Stimulated activated effector memory CD8-positive, alpha-beta T cell treated with anti-CD3 and anti-CD28 coated beads, Interleukin-12 subunit alpha, Interleukin-12 subunit beta, amount 100 ng/mL, for 72 hours (primary cell): ENCODE measurements at places on chromosomes 2 and 18.
A peak's percentile ranks its signal among the peaks of the same experiment; 100 is the strongest.

GRCh38 chr2:187646556-187646955 is 92.3 kb upstream of the TFPI start:
- no peak for DNase-seq

DNA sequence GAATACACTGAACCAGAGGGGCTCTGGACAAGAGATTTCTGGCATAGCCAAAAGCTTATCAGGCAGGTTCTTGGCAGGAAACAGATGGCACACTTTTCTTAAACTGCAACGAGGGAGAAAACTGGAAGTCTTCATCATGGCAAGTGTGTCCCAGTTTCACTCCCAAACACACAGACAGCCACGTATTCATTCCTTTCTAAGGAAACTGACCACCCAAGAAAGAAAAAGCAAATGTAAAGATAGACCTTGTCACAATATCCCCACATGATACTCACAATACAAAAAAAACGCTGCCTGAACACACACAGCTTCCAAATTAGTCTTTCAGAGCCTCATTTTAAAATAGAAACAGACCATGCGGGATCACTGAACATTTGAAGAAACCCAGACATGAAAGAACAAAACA is 40.6 kb upstream of the RTTN start:
- DNase-seq = no peak

- no peak for DNase-seq
Measured at GRCh38 chr2:26727641-26728561, 35.4 kb downstream of the KCNK3 start.

DNA sequence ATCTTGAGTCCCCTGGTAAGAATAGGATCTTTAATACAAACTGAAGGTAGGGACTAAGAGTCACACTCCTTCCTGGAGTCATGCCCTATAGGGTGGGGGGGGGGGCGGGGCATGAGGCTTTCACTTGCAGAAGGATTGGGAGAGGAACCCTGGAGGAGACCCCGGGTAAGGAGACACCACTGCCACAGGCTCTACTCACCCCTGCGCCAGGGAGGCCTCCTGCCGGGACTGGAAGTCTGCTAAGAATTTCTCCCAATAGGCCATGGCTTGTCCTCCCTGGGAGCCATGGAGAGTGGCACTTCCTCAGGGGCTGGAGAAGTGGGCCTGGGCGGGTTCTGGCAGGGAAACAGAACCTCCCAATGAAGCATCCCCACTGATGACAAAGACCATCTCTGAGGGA is 645.3 kb upstream of the RAB6C start:
- DNase-seq = no peak

DNA sequence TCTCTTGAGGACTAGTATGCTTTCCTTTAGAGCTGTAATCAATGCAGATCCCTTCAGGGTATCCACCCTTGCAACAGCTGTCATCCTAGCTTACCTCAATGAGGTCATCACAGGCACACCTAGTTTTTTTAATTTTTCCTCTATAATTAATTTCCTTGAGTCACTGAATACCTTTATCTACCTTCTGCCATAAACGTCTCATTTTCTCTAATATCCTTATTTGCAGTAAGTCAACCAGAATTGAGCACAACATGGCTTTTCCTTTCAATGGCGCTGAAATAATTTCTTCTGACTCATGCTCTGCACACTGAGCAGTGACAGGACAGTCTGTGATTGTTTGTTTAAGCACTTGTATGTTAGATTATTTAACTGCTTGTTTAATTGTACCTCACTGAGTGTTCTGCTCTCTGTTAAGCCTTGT is 49.4 kb downstream of the ETAA1 start:
- DNase-seq = no peak

GRCh38 chr2:28779001-28779400 is 27.4 kb downstream of the PPP1CB start:
- DNase-seq = no peak

- DNase-seq = peak; percentile 61
Measured at GRCh38 chr2:64606479-64607363, 47.0 kb downstream of the SERTAD2 start.

DNA sequence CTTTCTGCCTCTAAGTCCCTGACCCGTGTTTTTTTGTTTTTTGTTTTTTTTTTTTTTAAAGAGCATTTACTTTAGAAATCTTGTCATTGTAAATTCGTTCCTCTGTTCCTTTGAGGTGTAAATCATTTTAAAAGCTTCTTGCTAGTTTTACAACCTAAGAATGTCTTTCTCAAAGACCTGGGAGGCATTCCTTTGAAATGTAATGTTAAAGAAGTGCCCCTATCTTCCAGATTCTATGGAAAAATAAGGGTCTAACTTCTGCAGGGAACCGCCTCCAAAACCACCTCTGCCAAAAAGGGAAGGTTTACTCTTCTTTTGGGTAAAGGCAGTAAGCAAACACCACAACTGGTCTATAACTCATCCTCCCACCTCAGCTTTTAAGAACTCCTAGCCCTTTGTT is 259.6 kb upstream of the ZNF804A start:
- DNase-seq = no peak

DNA sequence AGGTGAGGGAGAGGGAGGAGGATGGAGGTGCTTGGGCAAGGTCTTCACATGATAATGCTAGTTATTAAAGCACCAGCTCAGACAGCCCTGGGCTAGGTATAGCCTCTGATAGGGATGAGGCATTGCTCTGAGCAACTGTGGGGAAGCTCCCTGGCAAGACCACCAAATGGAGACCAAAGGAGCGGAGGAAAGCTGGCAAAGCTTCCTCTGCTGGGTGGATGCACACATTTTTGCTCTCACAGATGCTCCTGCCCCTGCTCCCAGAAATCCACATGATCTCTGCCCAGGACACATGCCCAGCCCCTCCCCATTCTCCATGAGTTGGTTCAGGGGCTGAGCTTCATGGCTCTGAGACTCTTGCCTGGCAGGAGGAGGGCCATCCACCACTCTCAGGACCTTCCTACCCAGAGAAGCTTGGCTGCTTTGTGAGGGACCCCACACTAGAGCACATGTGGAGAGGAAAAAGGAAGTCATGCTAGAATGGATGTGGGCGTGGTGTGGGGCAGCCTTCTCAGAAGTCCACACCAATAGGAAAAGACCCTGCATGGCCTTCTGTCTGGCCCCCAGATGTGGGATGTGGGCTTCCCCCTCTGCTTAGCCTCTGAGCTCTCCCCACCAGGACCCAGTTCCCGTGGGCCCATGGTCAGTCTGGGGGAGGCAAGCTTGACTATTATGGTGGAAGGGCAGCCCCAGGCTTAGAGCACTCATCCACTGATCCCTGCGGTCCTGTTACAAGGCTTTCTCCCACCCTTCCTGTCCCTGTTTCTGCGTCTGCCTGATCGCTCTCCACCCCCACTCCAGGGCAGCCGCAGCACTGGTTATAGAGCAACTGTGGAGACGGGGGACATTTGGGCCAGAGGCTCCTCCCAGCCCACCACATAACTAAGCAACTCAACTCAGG is 10.5 kb upstream of the CYP26B1 start:
- no peak for DNase-seq

DNA sequence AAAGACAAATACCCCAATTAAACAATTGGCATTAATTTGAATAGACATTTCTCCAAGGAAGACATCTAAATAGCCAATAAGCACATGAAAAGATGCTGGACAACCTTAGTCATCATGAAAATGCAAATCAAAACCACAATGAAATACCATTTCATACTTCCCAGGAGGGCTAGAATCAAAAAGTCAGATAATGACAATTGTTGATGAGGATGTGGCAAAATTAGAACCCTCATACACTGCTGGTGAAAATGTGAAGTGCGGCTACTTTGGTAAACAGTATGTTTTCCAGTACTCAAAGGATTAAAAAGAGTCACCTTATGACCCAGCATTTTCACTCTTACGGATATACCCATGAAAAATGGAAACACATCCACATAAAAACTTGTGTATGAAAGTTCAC is 91.6 kb downstream of the FIGN start:
- DNase-seq = no peak

- DNase-seq = no peak
Measured at GRCh38 chr2:176130147-176130956, 847 bp downstream of the HOXD8 start.
